GDM1 (cell line): ENCODE measurements at places on chromosomes 2 and 18.

GRCh38 chr2:9771101-9771449, 72.2 kb upstream of the TAF1B start:
- DNase-seq: no peak

DNA sequence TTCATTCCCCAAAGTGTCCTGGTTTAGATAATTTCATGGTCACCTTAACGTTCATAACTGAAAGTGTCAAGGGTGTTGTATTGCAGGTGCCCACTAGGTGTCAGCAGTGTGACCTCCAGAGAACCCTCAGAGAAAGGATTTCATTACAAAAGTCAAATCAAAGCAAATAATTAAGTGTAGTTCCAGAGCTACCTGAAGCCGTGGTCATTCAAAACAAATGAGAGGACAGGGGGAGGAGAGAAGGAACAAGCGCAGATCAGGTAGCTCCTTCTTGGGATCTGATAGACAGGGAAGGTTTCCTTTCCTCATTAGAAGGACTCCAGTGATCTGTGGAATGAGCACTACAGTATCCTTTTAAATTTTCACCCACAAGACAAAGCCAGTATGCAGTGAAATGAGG, at the start of gene SLC9A4:
Gene SLC9A4 (plus strand): TSS at position 207 of the 400 bp plus-strand sequence. CDS start 534 bp downstream, outside the sequence.
- peak; percentile 6 for DNase-seq

DNA sequence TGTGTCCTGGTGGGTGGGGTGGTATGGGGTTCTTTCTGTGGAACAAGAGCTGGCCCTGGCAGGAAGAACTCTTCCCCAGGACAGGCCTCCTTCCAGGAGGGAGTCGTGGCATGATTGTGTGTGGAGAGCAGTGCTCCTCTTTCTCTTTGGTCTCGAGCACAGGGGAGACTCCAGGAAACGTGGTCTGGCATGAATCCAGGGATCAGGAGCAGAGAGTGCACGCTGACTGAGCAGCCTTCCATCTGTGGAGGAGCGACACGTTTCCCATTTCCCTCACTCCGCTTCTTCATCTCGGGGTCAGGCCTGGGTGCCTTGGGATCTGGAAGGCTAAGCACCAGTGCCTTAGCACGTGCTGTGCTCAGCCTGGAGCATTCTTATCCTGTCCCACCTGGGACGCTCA, 132.0 kb upstream of the HDAC4 start:
- no peak for DNase-seq

GRCh38 chr2:121722479-121722878, 14.2 kb downstream of the NIFK start:
- DNase-seq: no peak

DNA sequence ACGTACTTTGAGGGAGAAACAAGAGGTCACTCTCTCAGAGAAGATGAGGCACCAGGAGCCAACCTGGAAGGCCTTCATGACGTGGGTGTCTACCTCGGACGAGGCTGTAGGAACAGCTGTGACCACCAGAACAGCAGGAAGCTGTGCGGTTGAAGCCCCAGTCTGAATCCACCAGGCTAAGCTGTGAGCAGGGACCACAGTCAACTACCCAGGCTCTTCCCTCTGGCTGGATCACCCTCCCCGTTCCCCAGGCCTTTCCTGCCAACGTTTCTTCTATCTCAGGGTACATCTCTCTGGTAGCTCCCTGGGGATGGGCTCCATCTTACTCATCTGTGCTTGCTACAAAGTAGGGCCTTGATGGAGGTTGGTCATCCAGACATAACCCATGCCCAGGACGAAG, 36.8 kb upstream of the CYP27C1 start:
- DNase-seq: no peak

GRCh38 chr2:226631671-226632070, 167.9 kb downstream of the IRS1 start:
- DNase-seq: no peak

GRCh38 chr2:62441824-62442223, 64.2 kb downstream of the TMEM17 start:
- DNase-seq: no peak

- DNase-seq: no peak
Observed at GRCh38 chr2:160305081-160305750, 105.1 kb upstream of the ITGB6 start.

- no peak for DNase-seq
Observed at GRCh38 chr2:198483051-198483450, 678.7 kb downstream of the PLCL1 start.

DNA sequence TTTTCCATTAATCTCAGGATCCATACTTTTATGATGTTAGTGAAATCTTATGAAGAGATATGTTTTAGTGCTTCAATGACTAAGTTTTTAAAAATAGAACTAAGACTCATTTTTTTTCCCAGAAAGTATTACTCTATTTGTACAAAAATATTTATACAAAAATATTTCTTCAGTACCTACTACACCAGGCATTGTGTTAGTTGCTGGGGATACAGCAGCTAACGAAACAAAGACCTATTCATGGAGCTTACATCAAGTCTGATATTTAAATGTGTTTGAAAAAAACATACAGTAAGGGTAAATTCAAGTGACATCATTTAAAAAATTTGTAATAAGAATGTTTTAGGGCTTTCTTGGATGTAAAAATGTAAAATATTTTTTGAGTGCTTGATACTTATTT, 11.6 kb downstream of the VAPA start:
- no peak for DNase-seq

GRCh38 chr2:54787755-54788366, 64.4 kb downstream of the EML6 start:
- DNase-seq: no peak

GRCh38 chr2:19073522-19073921, 284.9 kb downstream of the OSR1 start:
- DNase-seq: no peak

GRCh38 chr2:25979001-25979400, 3.3 kb downstream of the KIF3C start:
- no peak for DNase-seq

DNA sequence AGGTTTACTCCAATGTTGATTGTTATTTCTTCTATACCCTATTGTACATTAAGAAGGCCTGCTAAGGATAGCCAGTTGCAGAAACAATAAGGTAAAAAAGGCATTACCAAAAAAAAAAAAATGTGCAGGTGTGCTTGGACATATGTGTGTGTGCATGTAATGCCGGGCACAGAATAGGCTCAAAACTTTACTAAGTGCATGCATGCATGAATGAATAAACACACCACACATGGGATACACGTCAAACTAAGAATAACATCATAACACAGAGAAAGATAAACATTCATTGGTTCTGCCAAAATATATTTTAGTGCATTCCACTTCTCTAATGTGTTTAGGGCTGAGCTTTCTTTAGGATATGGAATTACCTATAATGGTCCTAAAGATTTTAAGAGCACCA, 298.2 kb downstream of the TCF4 start:
- no peak for DNase-seq

- no peak for DNase-seq
Observed at GRCh38 chr18:34357944-34358580, 133.3 kb upstream of the NOL4 start.

GRCh38 chr2:179455172-179455524, 190.5 kb upstream of the SESTD1 start:
- no peak for DNase-seq

- no peak for DNase-seq
Observed at GRCh38 chr2:100703213-100703612, 116.7 kb upstream of the NPAS2 start.

GRCh38 chr2:74577448-74577847, 22.9 kb downstream of the DOK1 start:
- DNase-seq: peak; percentile 47

- DNase-seq: no peak
Observed at GRCh38 chr2:58853420-58853819, 612.3 kb upstream of the FANCL start.

- no peak for DNase-seq
Observed at GRCh38 chr2:216683846-216684245, 11.5 kb downstream of the IGFBP5 start.

DNA sequence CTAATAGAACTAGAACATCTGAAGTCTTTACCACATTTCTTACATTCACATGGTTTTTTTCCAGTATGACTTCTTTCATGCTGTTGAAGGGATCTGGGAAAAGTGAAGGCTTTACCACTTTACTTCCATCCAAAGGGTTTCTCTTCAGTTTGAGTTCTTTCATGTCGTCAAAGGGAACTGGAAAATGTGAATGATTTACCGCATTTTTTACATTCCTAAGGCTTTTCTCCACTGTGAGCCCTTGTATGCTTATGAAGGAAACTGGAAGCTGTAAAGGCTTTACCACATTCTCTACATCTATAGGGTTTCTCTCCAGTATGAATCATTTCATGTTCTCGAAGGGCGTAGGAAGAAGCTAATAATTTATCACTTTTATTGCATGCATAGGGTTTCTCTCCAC, 46.7 kb downstream of the NBEAL1 start:
- DNase-seq: no peak
